ENCODE measurements at places on chromosomes 5 and 9.

GRCh38 chr5:140239939-140240700 lies 62.8 kb downstream of the PFDN1 start:
- DNase-seq = peak; percentile 48

DNA sequence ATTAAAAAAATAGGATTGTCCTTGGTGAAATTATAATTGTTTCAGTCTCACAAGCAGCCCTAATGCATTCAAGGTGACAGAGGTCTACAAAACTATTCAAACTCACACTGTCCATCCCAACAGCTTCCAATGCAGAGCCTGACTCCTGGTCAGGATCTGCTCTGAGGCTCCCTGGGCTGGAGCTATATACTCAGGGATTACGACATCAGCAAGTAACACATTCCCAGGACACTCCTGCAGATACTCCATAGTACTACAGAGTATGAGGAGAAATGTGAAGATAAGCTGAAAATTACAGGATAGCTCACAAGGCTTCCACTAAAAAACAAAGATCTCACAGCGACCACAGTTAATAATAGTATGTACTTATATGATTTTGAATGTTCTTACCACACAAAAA lies 130.1 kb downstream of the AUH start:
- DNase-seq = no peak

DNA sequence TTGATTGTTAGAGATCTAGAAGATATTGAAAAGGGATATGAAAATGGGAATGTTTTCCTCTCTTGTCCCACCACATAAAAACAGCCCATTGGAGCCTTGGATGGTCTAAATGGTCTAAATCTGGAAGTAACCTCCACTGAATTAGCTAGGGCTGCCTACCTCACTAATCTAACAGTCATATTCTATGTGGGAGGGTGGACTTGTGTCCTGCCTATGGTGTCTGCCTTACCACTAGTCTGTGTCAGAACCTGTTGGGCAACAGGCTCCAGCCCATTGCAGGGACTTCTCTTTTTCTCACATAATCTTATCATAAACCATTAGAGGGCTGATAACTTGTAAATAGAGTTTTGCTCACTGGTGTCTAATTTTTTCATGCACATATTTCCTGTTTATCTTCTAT lies 548.8 kb upstream of the CDH18 start:
- DNase-seq = no peak

GRCh38 chr5:159667286-159667685 lies 249.0 kb upstream of the ADRA1B start:
- no peak for DNase-seq

- DNase-seq = no peak
Observed at GRCh38 chr9:28607843-28608242, 1034.6 kb upstream of the C9orf72 start.

DNA sequence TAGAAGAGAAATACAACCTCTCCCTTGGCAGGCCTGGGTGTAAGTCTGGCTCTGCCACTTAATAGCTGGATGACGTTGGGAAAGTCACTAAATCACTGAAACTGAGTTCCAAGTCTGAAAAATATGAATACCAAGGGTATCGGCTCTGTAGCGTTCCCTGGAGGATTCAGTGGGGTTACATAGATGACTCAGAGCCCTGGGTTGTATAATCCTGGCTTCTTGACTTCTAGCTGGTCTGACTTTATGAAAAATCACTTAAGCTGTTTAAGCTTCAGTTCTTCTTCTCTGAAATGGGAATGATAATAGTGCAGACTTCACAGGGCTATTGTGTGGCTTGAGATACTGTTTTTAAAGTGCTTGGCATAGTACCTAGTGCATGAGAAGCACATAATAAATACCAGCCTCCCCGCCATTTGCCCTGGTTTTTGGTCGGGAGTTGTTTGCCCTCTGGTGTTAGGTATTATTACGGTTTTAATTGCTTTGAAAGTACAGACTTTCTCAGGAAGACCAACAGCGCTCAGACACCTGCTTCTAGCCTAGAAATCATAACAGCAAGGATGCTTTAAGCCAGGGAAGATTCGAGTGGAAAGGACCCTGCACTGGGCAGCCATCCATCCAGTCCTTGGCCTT lies 43.0 kb downstream of the CYFIP2 start:
- peak; percentile 11 for DNase-seq

GRCh38 chr5:153824909-153825308 lies 213.8 kb downstream of the FAM114A2 start:
- no peak for DNase-seq

DNA sequence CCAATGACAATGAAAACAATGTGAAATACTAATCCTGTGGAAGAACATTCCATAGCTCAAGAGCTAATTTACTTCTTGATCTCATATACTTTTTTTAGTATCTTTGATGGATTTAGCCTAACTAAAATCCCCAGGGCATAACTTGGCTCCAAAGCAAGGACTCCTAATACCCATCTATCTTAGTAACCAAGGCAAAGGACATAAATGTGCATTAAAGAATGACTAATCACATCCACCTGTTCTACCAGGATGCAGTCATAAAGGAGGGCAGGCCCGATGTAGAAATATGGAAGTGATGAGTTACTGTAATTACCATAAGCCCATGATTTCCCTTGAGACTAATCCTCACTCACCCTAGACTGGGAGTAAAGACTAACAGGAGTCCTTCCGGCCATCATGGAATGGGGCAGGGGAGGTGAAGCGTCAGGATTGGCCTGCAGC lies 56.9 kb downstream of the KIF24 start:
- DNase-seq = no peak

DNA sequence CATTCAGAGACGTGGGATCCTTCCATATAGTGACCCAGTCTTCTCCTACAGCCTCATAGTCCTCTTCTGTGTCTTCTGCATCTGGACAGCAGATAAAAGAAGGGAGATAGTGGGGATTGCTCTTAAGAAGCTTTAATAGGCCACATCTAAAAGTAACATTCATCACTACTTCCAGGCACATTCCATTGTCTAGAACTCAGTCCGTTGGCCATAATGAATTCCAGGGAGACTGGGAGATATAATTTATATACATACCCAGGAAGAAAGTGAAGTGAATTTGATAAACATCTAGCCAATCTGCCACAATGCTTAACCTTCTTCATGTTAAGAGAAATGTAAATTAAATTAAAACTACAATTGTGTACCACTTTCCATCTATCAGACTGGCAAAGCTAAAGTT lies 22.5 kb upstream of the GLIPR2 start:
- DNase-seq = no peak

- no peak for DNase-seq
Observed at GRCh38 chr5:146785065-146785464, 93.5 kb downstream of the PPP2R2B start.

DNA sequence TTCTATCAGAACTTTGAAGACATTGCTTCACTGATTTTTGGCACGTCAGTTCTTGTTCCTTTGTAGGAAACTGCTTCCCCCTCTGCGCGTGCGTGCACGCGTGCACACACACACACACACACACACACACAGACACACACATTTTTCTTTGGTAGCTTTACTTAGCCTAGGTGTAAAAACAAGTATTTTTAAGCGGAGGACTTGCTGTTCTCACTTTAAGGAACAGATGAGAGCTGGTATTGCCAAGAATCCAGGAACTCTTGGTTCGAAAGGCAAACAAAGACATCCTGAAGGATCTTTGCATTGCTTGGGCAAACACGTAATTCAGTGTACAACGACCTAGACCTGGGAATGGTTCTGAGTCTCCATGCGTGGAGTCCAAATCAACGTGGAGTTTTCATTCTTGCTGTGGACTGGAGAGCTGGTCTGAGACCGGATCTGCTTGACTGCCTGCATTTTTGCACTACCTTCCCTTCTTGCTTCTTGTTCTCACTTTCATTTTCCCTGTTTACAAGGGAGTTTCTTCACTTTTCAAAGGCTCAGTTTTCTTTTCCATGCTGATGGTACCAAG lies 8.2 kb downstream of the TMEM268 start:
- no peak for DNase-seq

DNA sequence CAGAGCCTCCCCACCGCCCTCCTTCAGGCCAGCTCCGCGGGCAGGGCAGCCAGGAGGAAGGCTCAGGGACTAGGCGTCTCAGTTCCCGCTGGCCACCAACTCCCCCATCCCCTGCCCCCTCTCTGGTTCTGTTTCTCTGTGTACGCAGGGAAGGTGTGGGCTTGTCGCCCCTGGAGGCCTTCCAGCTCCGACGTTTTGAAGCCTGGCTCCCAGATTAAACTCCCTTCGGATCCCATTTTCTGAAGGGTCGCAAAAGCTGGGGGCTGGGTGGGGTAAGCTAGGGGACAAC lies 346 bp downstream of the ATOX1 start:
- DNase-seq = no peak

GRCh38 chr9:33381231-33381791 lies 21.1 kb downstream of the AQP7 start:
- DNase-seq = no peak

- peak; percentile 42 for DNase-seq
Observed at GRCh38 chr9:129783516-129784361, 19.2 kb upstream of the TOR1B start.

GRCh38 chr5:123549256-123549904 lies 37.4 kb downstream of the CSNK1G3 start:
- DNase-seq = no peak

GRCh38 chr9:107484117-107484723 lies 5.3 kb downstream of the KLF4 start:
- DNase-seq = peak; percentile 68

GRCh38 chr9:113057193-113057592 lies 669 bp upstream of the ZFP37 start:
- no peak for DNase-seq

DNA sequence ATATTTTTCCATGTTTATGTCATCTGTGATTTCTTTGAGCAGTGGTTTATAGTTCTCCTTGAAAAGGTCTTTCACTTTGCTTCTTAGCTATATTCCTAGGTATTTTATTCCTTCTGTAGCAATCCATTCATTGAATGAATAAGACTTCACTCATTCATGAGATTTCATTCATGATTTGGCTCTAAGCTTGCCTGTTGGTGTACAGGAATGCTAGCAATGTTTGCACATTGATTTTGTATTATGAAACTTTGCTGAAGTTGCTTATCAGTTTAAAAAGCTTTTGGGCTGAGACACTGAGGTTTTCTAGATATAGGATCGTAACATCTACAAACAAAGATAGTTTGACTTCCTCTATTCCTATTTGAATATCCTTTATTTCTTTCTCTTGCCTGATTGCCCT lies 15.9 kb downstream of the RLN2 start:
- no peak for DNase-seq

DNA sequence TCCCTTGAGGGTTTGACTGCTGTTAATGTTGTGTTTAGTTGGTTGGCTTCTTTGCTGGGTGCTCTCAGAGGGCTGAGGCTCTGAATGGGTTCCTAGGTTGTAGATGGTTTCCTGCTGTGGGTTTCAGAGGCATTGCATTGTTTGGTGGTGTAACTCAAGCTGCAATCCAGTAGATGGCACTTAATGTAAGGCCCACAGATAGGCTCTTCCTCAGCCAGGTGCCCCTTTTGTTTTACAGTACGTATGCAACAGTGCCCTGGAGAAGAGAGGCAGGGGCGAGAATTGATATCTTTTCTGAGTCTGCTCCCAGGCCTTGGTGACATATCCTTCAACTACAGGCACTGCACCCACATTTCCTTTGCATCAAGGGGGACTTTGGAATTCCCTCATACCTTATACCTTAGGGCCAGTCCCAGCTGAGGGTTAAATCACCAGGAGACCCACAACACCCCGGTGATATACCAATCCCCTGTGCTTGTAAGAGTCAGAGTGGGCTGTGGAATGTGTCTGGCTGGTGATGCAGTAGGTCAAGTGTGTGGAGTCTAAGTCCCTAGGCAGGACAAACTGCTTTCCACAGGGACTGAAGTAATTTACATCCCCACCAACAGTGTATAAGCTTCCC lies 7.0 kb upstream of the UGT3A2 start:
- DNase-seq = no peak

- DNase-seq = no peak
Observed at GRCh38 chr5:172871982-172872381, 37.9 kb downstream of the ERGIC1 start.

- DNase-seq = no peak
Observed at GRCh38 chr5:98698359-98698758, 75.1 kb upstream of the RGMB start.

- peak; percentile 96 for DNase-seq
Observed at GRCh38 chr5:72307968-72308852, 11.8 kb downstream of the MRPS27 start.

GRCh38 chr5:67731886-67732285 lies 483.7 kb upstream of the PIK3R1 start:
- no peak for DNase-seq

DNA sequence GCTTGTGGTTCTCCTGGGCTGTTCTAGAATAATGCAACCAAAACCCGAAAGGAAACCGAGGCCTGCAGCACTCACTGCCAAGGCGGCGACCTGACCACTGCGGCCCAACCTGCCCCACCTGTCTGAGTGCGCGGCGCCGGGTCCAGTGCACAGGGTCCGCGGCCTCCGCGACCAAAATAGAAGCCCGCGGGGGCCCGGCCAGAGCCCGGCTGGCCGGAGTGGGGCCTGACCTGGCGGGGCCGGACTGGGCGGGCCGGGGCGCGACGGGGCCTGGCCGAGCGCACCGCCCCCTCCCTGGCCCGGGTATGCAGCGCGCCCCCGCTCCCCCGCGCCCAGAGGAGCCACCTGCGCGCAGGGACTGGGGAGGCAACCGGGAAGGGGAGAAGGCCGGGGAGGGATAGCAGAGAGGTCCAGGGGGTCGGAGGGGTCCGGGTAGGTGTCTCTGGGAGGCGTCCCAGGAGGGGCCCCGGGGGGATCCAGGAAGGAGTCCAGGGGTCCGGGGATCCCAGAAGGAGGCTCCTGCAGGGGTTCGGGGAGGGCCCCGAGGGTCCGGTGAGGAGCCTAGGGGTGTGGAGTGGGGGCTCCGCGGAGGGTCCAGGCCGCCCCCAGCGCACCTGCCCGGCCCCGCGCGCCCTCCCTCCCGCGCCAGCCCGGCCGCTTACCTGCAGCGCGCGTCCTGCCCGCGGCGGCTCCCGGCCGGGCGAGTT lies 503 bp downstream of the SEMA4D start:
- DNase-seq = no peak

DNA sequence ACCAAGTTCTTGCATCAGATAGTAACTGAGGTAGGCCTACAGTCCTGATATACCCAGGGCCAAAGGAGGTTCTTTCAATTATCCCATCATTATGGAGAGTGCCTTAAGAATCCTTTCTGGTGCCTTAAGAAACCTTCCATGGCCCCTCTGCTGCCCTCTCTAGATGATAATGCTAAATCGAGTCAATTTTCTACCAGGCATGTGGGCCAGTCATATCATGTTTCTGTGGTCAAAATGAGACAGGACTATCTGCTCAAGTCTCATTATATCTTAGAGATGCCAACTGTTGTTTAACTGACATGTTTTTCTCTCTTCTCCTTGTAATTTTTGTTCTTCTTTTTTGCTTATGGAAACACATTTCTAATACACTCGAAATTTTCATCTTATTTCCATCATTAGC lies 127.6 kb downstream of the EDIL3 start:
- no peak for DNase-seq

DNA sequence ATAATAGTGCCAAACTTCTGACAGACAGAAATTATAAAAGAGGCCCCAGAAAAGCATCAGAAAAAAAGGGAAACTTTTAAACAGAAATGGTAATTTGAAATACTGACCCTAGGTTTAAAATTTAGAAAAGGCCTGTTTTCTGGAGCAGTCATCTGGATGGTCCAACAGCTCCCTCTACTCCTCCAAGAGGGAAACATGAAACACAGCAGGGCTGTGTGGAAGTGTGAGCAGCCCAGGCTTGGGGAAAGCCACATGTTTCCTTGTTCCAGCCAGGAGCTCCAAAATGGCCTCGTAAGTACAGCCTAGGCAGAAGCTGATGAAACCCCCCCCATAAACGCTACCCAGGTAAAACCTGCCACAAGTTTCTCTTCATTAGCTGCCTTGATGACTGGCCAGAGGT lies 499.3 kb upstream of the ADAMTS16 start:
- DNase-seq = no peak

GRCh38 chr9:99349870-99350269 lies 127.8 kb downstream of the SEC61B start:
- DNase-seq = no peak

- peak; percentile 18 for DNase-seq
Observed at GRCh38 chr5:157740229-157740610, 3.3 kb upstream of the LSM11 start.

Measured in HFFc6 (cell line).